ENCODE measurements at places on chromosomes 2 and 18. TPM values are rescaled to one million over a fixed set of nuclear protein-coding genes. Genes with fewer than 3 reads are reported as not detected.

Gene TUBA4B
- not detected for polyA plus RNA-seq

Gene IL1F10
- polyA plus RNA-seq = not detected

Gene SH3YL1
- polyA plus RNA-seq = 12.5 TPM

Gene VAMP8
- polyA plus RNA-seq = 68.7 TPM

Gene FLACC1
- polyA plus RNA-seq = 0.14 TPM

Gene FEV
- polyA plus RNA-seq = not detected

Gene LAMA1
- 0.04 TPM for polyA plus RNA-seq

Gene CELF4
- polyA plus RNA-seq = not detected

Gene SCN7A
- polyA plus RNA-seq = not detected

Gene CKAP2L
- polyA plus RNA-seq = 3.4 TPM

Gene DNAJC5G
- 1.4 TPM for polyA plus RNA-seq

Gene ITGB6
- 0.05 TPM for polyA plus RNA-seq

Gene POMC
- polyA plus RNA-seq = 3.2 TPM

Gene SOX11
- not detected for polyA plus RNA-seq

Gene ADRA2B
- polyA plus RNA-seq = not detected

Gene SERPINB2
- polyA plus RNA-seq = 2.5 TPM

Gene PHOSPHO2
- polyA plus RNA-seq = 0.45 TPM

Gene PRR30
- not detected for polyA plus RNA-seq

Gene CYP26B1
- polyA plus RNA-seq = 0.06 TPM

Gene PDE11A
- 0.07 TPM for polyA plus RNA-seq

Gene RPRM
- not detected for polyA plus RNA-seq
